ENCODE measurements at places on chromosomes 5 and 9.

GRCh38 chr9:70421272-70422180 is 7.1 kb upstream of the KLF9 start:
- peak; percentile 47 for DNase-seq

DNA sequence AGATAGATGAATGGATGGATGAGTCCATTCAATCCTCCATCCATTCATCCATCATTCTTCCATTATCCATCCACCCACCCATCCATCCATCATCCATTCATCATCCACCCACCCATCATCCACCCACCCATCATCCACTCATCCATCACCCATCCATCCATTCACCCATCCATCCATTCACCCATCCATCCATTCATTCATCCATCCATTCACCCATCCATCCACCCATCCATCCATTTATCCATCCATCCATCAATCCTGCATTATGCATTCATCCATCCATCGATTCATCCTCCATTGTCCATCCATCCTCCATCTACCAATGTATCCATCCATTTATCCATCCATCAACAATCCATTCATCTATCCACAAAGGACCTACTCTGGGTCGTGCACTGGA is 12.8 kb upstream of the PHYKPL start:
- DNase-seq: no peak

GRCh38 chr5:5637173-5637572 is 214.7 kb downstream of the ICE1 start:
- no peak for DNase-seq

- DNase-seq: no peak
Observed at GRCh38 chr5:170145462-170145861, 39.8 kb downstream of the FOXI1 start.

- DNase-seq: no peak
Observed at GRCh38 chr5:134141331-134142050, 27.0 kb downstream of the TCF7 start.

DNA sequence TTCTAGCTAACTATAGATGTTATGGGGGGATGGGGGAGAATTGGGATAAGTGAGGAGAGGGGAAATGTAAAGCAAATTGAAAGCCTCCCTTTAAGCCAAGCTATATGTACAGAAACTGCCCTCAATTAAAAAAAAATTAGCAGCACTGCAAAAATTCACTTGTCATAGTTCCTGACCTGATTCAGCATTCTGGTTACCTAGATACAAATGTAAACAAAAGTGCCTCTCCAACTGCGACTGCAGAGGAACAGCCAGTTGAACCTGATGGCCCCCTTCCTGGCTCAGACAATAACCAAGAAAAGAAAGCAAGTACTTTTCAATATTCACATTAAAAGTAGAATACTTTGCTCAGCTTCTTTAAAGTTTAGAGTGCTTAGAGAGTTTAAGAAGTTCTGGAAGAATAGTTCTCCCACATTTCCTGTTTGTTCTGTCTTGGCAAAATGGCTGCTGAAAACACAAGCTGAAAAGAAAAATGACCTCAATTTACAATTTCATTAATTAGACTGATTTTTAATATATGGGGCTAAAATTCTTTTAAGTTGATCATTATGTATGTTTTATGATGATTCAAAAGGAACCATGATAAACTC is 1.5 kb downstream of the FAM81B start:
- DNase-seq: no peak

DNA sequence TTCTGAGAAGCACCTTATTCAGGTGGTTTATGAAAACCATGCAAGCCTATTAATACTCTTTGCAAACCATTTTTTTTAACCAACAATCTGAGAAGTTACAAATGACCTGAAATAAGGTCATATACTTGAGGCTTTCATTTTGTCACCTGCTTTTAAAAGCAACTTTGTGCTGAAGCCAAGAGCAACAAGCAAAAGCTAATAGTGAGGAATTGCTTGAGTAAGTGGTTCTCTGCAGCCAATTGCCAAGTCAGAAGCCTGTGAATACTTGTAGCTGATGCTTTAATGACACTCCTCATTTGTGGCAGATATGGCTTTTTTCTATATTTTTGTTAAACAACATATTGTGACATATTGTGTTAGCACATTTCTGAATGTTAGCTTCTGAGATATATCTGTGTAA is 126.7 kb upstream of the ZNF608 start:
- no peak for DNase-seq

- DNase-seq: no peak
Observed at GRCh38 chr5:55885359-55885758, 34.2 kb downstream of the IL31RA start.

DNA sequence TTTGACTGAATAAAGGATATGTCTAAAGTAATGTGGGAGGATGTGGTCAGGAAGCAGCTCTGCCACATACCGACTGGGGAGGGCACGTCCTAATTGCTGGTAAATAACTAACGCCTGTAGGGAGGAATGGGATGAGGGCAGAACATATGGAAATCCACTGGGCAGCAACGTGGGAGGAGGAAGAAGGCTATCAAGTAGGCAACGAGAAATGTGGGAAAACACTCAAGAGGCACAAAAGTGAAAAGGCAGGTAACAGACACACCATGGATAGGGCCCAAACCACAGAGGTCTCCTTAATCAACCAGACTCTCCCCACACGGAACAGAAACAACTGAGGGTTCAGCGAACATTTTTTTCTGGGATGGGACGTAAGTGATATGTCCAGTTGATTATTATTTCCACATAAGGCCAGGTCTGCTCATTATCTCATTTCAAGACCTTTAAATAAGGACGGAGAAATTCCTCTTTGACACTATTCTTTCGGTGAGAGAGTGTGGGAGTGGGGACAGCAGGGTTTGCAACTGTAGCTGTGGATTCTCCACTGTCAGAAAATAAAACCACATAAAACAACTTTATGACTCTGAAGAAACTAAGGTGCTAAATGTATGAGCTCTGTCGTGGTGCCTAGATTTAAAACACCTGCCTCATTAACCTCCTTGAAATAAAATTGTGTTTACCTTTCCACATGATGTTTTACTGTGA is 17.0 kb downstream of the IARS1 start:
- no peak for DNase-seq

DNA sequence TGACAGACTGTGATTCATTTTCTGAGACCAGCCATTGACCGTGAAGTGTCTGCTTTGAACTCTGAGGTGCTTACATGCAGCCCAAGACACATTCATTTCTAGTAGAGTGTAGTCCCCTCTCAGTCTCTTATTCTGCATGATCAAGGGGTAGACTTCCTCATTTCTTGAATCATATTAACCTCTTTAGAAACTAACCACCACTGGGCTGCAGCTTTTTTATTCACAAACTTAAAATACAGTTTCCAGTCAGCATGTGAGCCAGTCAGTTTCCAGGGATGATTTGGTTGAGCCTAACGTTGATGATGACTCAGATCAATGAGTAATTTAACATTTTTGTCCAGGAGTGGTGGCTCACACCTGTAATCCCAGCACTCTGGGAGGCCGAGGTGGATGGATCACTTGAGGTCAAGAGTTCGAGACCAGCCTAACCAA is 59.2 kb downstream of the OTULIN start:
- DNase-seq: no peak

- no peak for DNase-seq
Observed at GRCh38 chr5:3385991-3386519, 209.6 kb upstream of the IRX1 start.

GRCh38 chr5:1663186-1663585 is 136.5 kb downstream of the MRPL36 start:
- no peak for DNase-seq

- DNase-seq: no peak
Observed at GRCh38 chr9:120152295-120152694, 427.7 kb downstream of the CDK5RAP2 start.

GRCh38 chr9:2570615-2571479 is 50.7 kb upstream of the VLDLR start:
- DNase-seq: peak; percentile 30

- DNase-seq: no peak
Observed at GRCh38 chr5:11596185-11596584, 308.1 kb downstream of the CTNND2 start.

DNA sequence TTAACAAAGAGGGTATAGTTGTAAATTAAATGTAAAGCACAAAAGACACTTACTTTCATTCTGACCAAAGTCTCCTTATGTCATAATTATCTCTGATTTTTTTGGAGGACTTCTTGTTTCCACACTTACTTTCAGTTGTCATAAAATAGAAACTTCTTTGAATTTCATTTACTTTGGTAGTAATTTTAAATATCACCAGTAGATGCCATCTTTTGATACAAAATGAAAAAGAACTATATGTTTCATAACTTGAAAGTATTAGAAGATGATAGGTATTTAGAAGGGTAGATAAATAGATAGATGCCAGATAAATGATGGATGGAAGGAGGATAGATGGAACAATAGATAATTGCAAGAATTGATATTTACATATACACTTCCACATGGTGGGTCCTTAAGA is 1865.3 kb upstream of the CDH9 start:
- DNase-seq: no peak

DNA sequence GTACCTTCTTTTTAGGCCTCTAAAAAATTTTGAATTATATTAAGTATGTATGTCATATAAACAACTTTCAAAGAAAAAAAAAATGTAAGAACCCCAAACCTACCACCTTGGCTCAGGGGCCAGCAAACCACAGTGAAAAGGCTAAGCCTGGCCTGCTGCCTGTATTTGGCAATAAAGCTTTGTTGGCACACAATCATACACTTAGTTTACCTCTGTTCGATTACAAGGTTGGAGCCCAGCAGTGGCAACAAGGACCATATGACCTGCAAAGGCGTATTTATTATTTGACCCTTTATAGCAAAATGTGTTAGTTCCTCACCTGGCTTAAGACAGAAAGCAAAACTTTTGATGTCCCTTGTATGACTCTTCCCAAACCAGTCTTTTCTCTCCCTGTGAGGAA is 282.8 kb downstream of the DENND1A start:
- no peak for DNase-seq

DNA sequence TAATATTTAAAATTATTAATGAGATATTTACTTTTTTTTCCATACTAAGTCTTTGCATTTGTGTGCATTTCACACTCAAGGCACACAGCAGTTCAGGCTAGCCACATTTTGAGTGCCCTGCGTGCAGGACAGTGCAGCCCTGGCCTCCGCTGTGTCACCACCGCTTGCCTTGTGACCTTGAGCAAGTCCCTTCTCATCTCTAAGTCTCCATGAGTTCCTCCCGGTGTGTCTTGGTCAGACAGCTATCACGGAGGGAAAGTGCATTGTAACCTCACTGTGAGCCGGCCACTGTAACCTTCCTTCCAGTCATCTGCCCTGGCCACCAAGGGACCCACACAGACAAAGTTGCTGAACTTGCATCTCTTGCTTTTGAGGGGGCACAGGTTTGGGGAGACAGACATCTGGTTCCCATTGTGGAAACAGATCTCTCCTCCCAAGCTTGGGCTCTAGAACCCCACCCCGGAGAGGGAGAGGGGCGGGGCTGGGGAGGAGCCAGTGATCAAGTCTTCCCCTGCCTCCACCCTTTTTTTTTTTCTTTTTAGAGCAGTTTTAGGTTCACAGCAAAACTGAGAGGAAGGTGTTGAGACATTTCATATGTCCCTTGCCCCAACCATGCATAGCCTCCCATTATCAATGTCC is 96.8 kb downstream of the C9orf50 start:
- no peak for DNase-seq

DNA sequence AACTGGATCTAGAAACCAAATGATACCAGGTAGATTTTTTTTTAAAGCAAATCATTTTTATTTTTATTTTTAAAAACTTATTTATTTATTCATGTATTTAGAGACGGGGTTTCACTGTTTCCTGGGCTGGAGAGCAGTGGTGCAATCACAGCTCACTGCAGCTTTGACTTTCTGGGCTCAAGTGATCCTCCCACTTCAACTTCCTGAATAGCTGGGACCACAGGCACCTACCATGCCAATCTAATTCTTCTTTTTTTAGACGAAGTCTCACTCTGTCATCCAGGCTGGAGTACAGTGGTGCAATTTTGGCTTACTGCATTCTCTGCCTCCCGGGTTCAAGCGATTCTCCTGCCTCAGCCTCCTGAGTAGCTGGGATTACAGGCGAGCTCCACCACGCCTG is 41.3 kb upstream of the CDK20 start:
- no peak for DNase-seq

- DNase-seq: no peak
Observed at GRCh38 chr5:128537221-128537999, 635 bp downstream of the FBN2 start.

GRCh38 chr9:69023650-69024049 is 9.7 kb upstream of the PRKACG start:
- DNase-seq: no peak

DNA sequence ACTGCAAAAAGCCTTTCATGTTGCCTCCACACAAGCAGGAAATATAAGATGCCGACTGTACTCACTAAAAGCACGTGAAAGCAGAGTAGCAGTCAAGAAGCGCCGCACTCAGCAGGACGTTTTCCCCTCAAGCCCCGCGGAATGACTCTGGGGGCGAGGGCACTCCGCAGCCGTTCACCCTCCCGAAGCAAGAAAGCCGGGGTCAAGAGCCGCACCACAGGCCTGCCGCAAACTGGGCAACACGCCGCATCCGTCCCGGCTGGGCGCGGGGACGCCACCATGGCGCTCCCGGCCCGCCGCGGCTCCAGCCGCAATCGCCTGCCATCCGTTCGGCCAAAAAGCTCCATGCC is 364 bp downstream of the RPS6 start:
- DNase-seq: peak; percentile 55

DNA sequence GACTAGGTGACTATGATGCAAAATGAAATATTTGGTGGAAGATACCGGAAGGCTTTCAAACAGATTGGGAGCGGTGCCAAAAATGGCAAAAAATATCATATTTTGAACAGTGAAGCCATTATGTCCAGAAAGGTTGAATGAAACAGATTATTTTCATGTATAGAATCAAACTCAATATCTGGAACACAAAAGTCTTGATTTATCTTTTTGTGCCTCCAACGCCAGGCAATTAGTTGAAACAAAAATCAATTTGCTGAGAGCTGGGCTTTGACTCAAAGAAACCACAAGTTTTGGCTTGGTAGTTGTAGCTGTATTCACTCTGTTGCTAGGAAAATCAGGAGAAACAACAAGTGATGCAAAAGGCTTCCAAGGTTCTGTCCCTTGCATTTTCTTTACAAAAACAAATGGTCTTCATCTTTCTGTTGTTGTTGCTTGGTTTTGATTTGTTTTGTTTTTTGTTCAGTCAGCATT is 421.7 kb upstream of the TYRP1 start:
- no peak for DNase-seq

DNA sequence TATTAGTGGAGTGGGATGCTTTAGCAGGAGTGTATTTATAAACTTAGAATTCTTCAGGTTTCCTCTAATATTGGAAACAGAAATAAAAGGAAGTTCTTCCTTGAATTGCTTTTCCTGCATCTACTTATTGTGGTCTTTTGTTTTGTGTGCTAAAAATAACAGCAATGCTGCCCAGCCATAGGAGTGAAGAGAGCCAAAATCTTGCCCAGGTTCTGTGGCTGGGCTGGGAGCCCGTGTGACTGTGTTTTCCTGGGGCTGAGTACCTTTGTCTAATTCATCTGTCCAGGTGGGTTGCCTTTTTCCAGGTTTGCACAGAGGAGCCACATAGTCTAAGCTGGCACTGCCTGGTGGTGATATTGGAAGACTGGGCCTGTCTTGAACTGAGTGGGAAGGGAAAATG is 179.7 kb upstream of the ADAMTSL1 start:
- no peak for DNase-seq

DNA sequence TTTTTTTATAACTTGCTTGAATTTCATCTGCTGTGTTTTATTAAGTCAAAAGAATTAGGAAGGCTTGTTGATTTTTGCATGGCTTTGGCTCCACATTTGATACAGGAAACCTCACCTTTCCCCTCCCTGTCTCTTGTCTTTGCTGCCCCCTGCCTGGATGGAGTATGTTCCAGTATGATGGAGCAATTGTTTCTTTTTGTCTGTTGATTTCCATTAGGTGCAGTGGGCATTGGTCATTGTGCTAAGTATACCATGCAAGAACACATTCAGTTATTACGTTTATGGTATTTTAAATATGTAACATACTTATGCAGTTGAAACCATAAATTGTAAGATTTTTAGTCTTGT is 19.6 kb downstream of the TJP2 start:
- DNase-seq: no peak
